Peyer's patch (tissue), 4 donors: ENCODE measurements at places on chromosomes 3 and 15.

- peak; percentile 37 for DNase-seq
Measured at GRCh38 chr15:38252481-38253350, at the start of gene SPRED1. TSS of gene SPRED1 (plus strand) at chr15:38252836. CDS start at chr15:38253186, 350 bp downstream.

DNA sequence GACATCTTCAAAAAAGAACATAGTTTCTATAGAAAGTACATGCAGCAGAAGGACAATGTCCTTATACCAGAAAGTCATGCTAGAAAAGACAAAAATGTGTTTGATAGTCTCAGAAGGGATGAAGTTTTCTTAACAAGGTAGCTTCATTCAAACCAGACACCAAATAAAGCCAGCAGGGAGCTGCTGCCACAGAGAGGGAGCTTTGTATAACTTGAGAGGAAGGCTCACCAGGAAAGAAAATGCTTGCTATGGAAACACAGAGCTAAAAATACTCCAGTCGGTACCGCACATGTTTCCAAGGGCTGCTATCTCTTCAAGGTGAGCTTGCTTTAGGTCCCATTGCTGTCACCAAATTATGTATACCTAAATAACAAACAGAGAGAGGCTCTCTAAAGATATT, 1074.8 kb upstream of the ALCAM start:
- DNase-seq = no peak

- DNase-seq = no peak
Measured at GRCh38 chr3:151085889-151086483, 522 bp downstream of the MED12L start.

DNA sequence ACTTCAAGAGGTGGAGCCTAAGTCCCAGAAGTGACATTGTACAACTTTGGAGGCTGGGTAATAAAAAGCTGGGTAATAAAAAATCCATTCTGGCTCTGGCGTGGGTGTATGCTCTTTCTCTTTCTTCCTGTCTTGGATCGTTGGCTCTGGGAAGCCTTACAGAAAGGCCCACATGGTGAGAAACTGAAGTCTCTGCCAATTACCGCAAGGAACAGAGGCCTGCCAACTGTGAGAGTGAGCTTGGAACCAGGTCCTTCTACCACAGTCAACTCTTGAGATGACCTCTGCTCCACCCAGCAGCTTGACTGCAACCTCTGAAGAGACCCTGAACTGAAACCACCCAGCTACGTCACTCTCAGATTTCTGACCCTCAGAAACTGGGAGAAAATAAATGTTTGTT, 51.0 kb downstream of the NR2F2 start:
- no peak for DNase-seq

- no peak for DNase-seq
Measured at GRCh38 chr3:99066863-99067262, 165.4 kb upstream of the DCBLD2 start.

DNA sequence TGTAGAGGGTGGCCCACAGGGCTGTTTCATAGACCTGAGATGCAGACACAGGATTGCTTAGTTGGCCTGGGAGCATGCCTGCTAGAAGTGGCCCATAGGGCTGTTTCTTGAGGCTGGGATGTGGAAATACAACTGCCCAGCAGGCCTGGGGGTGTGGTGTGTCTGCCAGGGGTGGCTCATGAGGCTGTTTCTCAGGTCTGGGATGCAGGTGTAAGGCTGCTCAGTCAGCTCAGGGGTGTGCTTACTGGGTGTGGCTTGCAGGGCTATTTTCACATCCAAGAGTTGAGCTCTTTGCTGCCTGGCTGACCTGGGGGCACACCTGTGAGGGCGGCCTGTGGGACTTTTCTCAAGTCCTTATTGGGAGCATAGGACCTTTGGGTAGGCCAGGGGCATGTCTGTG, 131.3 kb downstream of the DOCK3 start:
- no peak for DNase-seq

DNA sequence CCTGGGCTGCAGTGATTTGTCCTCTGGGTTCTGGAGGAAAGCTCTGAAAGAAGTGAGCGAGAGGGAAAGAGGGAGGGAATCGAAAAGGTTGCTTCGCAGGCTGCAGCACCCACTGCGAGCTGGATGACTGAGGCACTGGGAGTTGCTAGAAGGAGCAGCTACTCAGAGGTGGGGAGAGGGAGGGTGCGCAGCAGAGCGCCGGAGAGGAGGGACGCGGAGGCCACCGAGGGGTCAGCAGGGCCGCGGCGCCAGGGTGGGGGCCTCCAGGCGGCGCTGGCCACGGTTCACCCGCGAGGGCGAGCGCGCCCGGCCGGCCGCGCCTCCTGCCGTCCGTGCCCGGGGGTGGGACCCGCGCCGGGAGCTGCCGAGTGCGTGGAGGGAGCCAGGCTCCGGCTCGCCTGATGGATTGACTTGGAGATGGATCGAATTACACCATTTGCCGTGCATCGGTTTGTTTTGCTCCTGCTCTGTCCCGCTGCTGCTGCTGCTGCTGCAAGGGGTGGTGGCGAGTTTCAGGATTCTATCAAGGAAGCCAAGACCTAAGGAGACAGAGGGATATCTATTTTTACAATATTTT, at the start of gene SEMA6D:
TSS of gene SEMA6D (plus strand) at position 470 of the 577 bp plus-strand sequence. CDS start 42,294 bp downstream, outside the sequence.
- DNase-seq = peak; percentile 88

- DNase-seq = no peak
Measured at GRCh38 chr3:111810909-111811308, 48.2 kb upstream of the PHLDB2 start.
